NCI-H187 treated with DMSO at 0.1 percent for 48 hours (cell line): ENCODE measurements at places on chromosomes 5 and 9.

DNA sequence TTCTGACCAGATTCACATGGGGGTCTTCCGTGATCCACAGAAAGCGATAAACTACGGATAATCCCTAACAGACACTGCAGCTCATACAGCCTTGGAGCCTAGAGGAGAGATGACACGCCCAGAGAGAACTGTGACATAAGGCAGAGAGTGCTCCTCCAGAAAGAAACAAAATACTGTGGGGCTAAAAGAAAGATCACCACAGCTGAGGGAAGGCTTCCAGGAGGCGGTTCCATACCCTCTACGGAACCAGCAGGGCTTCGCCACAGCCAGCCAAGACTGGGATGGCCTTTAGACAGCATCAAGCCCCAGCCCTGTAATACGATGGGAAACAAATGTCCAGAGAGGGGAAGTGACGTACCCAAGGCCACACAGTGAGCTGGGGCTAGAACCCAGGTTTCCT is 19.3 kb downstream of the GPX3 start:
- DNase-seq: no peak

- DNase-seq: no peak
These were observed 39.9 kb upstream of the RNF130 start for GRCh38 chr5:180111273-180112002.

GRCh38 chr9:112020680-112021596 is 124.3 kb downstream of the UGCG start:
- no peak for DNase-seq

- DNase-seq: no peak
These were observed 377.0 kb downstream of the TLE1 start for GRCh38 chr9:81312346-81312745.

DNA sequence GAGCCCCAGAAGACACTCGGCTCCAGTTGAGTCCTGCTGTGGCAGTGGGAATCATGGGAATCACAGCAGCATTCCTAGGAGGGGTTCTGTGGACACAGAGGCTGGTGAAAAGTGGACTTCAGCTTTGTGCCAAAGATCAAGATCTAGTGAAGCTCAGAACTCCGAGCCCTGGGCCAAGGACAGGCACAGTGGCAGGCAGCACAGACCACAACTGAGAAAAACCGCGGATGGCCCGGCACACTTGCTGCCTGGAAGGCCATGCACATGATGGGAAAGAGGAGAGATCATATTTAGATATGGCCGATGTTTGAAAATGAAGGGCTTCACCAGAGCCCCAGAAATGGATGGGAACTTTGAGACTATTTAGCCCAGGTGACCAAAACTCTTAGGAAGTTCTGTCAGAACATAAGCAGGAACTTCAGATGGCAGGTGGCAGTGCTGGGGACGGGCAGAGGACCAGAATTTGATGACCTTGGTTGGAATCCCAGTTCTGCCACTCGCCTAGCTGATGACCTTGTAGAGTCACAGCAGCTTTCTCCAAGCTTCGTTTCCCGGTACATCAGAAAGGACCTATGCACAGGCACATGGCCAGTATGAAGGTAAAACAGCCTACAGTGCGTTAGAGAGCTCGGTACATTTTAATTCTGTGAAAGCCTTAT is 18.0 kb downstream of the BARHL1 start:
- DNase-seq: no peak

GRCh38 chr9:126357074-126357473 is 30.4 kb downstream of the MVB12B start:
- DNase-seq: no peak

- no peak for DNase-seq
These were observed 111.8 kb downstream of the MARCHF3 start for GRCh38 chr5:126918615-126918957.

DNA sequence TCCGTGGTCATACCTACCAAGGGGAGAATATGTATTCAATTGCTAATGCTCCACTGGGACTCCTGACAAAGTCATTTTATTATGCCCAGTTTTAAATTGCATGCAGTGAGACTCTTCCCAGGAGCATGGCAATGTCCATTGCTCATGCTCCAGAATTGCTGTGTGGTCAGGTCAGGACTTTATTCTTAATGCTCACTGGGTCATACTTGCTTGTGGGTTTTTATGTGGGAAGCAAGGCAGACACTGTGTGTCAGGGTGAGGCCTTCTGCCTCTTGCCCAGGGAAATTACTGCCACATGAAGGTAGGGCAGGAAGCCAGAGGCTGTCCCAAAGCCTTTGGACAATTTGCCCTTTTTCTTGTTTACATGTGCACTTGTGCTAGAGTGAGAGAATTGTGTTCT is 164.6 kb upstream of the MEF2C start:
- DNase-seq: no peak

GRCh38 chr9:125529589-125530515 is 177.2 kb downstream of the MAPKAP1 start:
- no peak for DNase-seq

DNA sequence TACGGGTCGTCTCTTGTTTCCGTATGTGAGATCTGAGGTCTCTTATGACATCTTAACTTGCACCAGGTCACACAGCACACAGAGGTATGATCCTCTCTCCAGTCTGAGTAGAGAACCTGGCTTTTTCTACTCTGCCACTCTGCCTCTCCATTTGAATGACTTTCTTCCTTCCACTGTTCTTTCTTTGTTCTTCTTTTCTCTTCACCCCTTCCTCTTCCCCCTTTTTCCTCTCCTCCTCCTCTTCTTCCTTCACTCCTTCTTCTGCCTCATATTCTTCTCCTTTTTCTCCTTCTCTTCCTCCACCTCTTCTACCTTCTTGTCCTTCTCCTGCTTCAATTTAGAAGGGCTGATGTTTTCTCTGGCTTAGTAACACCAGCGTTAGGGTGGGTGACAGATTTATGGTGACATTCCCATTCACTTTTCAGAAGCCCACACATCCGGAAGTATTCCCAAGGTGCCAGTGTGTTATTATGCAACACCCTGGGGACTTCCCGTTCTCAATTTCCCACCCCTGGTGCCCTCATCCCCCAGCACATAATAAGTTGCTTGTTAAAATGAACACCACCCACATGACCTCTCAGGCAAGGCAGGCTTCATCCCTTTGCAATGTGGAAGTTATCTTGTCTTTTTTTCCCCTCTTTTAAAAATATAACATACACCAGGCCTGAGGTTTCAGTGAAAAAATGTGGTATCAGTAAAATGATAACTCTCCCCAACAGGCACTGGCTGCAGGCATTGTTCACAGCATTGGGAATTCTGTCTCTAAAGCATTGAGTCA is 122.0 kb downstream of the PAPPA start:
- DNase-seq: no peak

GRCh38 chr5:82639393-82640144 is 361.4 kb upstream of the RPS23 start:
- DNase-seq: no peak

DNA sequence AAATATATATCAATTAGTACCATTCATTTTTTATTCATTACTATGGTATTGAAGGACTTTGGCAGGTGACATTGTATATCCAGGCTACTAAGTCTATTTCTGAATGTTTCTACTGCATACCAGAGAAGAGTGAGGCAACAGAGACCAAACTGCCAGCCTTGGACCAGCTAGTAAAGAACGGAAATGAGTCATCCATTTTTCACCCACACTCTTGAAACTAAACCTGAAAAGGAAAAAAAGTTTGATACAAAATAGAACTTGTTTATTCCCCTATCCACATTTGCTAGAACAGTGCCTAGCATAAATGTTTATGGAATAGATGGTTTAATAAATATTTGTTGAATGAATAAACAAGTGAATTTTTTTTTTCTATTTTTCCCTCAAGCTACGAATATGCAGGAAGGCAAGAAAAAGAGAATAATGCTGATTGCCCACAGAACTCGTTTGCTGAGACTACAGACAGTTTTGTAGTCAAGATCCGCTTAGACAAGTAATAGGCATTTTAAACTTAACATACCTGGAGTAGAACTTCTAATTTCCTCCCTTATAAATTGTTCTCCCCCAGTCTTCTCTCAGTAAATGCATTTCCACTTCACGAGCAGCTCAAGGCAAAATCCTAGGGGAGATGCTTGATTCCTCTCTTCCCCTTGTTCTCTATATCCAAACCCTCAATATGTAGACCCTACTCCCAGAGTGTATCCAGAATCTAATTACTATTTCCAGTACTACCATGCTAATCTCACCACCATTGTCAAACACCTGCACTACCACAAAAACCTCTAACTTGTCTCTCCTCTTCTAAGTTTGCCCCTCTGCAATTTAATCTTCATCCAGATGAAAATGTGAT is 146.2 kb upstream of the RASA1 start:
- no peak for DNase-seq
